Muscle of arm (tissue), 14 donors: ENCODE measurements at places on chromosomes 11 and 22. TPM values are rescaled to one million over a fixed set of nuclear protein-coding genes. Genes with fewer than 3 reads are reported as not detected.
A peak's percentile ranks its signal among the peaks of the same experiment; 100 is the strongest.

DNA sequence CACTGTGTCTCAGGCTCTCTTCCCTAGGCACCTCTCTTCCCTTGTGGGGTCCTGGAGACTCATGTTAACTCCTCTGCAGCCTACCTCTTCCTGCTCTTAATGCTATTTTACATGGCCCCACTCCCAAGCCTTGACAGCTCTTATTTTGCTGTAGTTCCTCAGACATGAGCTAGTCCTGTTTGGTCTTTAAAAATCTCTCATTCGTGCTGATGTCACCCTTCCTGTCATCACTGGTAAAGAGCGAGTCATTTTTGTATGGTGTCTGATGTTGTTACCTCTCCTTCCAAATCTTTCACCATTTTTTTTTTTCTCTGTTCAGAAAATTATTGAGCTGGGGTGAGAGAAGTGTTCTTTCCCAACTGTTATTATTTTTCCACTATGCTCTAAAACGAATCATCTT, 84.8 kb upstream of the ZBED5 start:
- no peak for DNase-seq

Gene PNPLA3
- 0.53 TPM for polyA plus RNA-seq

DNA sequence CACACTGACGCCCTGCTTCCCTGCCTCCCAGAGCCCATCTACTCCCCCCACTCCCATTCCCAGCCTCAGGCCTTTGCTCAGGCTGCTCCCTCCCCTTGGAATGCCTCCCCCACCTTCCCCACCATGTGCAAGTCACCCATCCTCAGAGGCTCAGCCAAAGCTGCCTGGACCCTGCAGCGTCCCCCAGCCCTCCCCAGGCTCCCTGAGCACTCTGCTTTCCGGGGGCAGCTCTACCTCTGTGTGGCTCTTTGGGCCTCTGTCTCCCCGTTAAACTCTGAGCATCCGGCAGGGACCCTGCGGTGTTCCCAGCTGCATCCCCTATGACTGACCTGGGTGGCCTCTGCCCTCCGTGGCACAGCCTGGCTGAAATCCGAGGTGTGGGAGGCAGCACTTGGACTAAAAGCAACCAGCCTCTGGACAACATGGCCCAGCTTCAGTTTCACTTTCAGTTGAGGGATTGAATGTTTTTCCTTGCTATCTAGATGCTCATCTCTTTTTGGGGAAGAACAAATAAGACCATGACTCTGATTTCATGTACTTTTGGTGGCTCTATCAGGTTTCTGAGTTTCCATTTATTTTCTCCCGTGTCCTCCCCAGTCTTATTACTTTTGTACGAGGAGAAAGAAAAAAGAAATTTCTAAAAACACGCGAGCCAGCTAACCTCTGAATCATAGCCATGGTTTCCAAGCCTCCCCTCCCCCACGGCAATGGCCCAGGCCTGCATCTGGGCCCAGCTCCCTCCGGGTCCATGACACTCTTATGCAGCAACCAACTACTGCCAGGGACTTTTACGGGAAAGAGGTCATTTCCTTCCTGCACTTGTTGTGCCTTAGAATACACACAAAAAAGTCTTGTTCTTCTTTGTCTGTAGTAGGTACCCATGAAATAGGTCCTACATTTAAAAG, 3.8 kb downstream of the APOL3 start:
- DNase-seq, result peak; percentile 85

GRCh38 chr11:128860571-128861361, 6.3 kb downstream of the KCNJ1 start:
- DNase-seq, result no peak

DNA sequence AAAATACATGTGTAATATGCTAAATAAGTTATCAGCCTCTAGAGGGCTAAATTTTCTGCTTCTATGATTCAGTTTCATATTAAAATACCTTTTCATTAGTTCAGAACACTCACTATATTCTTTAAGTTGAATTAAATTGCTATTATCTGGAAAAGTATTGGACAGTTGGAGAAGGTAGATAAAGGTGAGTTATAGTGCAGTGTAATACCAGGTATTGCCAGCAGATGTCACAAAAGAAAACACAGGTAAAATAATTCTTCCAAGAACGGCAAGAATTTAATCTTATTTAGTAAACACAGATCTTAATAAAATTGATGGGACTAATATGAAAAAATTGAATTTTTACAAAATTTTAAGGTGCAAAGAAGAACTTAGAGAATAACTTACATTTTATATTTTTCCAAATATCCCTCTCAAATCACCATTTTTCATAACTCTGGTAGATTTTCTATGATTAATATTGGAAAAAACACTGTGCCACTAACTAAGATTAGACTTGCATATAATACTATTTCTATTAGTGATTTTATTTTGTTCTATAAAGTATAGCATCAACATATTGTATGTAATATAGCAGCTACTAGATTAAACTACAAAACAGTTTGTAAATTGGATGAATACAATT, 1.7 kb upstream of the LRRC4C start:
- no peak for DNase-seq

Gene SYNGR1
- polyA plus RNA-seq, result 14.2 TPM

Gene LRRC75B
- 8.2 TPM for polyA plus RNA-seq

DNA sequence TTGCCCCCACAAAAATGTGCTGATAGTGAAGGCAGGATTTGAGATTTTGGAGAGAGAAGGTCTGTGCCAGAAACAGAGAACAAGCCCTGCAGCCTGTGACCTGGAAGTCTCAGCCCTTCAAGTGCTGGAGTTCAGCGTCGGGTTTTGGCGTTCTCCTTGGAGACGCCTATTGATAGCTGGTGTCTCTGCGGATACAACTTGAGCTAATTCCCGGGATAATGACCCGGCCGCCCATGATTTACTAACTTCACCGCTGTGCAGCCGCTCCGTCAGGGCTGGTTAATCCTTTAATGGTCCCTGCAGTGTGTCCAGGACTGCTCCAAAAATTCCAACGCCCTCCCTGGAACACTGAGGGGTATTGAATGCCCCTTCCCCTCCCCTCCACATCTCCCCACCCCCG, 76.6 kb downstream of the WT1 start:
- no peak for DNase-seq

- DNase-seq, result no peak
Measured at GRCh38 chr11:44915621-44916020, 35.1 kb downstream of the TP53I11 start.

Gene CCDC116
- polyA plus RNA-seq, result 0.46 TPM

DNA sequence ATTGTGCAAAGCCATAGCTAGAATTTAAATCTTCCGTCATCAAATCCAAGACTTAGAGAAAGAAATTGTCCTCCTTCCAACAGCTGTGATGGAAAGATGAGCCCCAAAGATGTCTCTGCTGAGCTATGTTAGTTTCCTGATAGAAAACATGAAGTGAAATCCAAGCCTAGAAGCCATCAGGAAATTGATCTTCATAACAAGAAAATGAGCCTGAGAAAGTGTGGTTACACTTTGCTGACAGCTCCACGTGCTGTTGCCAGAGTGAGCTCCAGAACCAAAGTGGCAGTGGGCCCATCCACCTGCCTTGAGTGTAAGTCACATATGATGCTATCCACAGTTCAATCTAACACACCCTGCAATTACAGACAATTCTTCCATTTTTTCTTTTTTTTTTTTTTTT, 58.0 kb upstream of the UBASH3B start:
- DNase-seq, result peak; percentile 72
